ENCODE measurements at places on chromosomes 1 and 21. TPM values are rescaled to one million over a fixed set of nuclear protein-coding genes. Genes with fewer than 3 reads are reported as not detected.

DNA sequence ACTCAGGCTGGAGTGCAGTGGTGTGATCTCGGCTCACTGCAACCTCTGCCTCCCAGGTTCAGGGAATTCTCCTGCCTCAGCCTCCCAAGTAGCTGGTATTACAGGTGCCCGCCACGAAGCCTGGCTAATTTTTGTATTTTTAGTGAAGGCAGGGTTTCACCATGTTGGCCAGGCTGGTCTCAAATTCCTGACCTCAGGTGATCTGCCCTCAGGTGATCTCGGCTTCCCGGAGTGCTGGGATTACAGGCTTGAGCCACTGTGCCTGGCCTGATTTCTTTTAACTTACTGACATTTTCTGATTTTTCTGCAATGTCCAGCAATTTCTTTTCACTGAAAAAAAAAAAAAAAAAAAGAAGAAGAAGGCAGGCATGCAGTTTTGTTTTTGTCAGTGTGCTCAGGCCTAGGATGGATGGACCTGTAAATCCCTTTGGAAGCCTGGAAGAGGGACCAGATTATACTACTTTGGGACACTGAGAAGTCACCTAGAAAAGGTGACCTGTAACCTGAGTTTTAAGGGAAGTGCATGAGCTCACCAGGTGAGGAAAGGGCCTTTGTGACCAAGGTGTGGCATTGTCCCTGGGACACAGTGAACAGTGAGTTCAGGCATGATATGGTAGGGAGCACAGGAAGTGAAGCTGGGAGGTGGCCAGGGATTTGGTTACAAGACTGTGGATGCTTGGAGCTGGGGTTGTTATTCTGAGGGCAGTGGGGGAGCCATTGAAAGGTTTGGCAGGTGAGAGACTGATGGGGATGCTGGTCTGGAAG, 2.7 kb upstream of the TMEM61 start:
- no peak for DNase-seq

GRCh38 chr1:17979815-17980214, 127.8 kb upstream of the IGSF21 start:
- DNase-seq: no peak

DNA sequence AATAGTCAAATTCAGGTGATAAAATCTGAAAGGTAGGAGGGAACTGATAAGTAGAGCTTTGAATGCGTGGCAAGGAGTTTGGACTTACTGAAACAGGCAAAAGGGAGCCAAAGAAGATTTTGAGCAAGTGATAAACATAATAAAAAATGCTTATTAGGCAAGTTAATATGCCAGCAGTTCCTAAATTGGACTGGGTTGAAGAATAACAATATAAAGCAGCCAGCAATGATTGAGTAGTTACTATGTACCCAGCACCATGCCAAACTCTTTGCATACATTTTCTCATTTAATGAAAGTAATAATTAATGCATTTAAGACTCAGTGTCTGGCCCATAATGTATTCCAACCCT, 23.8 kb upstream of the AHCYL1 start:
- DNase-seq: no peak

DNA sequence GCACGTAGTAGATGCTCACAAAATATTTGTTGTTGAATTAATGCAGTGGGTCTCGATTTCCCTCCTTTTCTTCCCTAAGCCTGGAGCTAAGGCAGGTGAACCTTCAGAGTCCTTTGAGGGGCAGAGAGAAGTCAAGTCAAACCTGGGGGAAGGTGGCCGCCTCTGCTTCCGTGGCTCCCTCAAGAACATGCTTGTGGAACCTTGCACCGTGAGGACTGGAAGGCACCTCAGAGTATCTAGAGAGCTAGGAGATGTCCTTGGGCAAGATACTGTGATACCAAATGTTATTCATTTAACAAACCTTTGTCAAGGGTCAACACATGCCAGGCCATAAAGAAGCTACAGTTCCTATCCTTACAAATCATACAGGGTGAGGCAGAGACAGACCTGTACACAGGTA, 38.3 kb downstream of the GPA33 start:
- no peak for DNase-seq

GRCh38 chr1:84347932-84348555, 46.5 kb downstream of the SAMD13 start:
- DNase-seq: no peak

DNA sequence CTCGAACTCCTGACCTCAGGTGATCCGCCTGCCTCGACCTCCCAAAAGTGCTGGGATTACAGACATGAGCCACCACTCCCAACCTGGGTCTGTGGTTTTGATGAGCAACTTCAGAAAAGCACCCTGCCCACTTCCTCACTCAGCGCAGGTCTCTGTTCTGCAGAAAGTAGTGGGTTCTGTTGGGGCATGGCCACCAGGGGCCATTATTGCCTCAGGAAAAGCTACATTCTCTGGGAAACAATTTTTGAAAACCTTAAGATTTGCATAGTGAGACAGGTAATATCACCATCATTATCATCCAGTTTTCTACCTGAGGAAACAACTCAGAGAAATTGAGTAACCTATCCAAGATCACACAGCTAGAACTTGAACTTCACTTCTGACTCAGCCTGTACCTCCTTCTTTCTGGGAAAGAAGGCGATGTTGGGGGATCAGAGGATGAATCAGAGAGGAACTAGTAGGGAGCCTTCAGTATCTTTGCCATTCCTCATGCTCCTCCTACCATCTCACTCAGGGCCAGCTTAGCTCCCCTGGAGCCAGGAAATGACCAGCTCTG, 7.1 kb upstream of the NES start:
- no peak for DNase-seq

DNA sequence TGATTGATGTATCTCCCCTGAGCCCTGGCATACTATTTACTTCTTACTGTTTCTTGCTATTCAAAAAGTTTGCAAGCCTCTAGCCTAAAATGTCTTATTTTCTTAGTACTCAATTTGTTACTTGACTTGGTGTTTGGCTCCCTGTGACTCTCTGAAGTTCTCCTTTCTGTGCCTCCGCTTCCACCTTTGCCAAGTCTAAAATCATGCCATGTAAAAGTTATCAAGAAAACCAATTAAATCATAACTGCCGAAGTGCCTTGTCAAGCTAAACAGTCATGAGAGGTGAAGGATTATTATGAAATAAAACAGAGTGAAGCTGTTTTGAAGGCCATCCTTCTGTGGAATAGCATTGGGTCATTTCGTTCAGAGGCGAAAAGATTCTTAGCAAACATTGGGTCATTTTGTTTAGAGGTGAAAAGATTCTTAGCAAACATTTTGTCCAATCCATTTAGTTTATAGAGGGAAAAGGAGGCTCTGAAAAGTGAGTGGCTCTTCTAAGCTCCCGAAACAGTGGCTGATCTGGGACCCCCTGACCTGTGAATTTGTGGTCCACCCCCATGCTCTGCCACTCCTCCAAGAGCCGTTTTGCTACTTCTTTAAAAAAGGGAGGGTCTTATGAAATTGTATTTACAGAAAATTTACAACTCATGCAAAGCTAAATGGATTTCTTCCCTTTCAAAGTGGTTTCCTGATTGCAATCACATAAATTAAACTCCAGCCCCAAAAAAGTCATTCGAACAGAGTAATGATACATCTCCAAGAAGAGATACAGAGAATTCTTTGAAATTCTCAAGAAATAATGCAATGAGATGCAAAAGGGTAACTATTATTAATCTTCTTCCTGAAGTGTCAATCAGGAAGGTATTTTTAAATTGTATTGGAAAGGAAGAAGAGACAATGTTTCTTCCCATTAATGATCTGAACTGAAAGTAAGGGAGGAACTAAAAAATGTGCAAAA, 141.4 kb downstream of the RUNX1 start:
- DNase-seq: no peak

DNA sequence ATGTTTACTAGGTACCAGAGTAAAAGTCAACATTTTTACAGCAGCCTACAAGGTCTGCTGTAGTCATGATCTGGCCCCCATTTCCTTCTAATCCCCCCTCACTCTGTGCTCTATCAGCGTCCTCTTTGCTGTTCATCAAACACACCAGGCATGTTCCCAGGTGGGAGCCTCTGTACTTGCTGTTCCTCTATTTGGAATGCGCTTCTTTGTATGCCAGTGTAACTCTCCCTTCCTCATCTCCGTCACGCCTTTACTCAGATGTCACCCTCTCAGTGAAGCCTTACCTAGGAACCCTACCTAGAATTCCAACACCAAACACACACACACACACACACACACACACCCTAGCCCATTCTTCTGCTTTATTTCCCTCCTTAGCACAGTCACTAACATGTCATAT, 21.0 kb downstream of the TP53BP2 start:
- DNase-seq: no peak

DNA sequence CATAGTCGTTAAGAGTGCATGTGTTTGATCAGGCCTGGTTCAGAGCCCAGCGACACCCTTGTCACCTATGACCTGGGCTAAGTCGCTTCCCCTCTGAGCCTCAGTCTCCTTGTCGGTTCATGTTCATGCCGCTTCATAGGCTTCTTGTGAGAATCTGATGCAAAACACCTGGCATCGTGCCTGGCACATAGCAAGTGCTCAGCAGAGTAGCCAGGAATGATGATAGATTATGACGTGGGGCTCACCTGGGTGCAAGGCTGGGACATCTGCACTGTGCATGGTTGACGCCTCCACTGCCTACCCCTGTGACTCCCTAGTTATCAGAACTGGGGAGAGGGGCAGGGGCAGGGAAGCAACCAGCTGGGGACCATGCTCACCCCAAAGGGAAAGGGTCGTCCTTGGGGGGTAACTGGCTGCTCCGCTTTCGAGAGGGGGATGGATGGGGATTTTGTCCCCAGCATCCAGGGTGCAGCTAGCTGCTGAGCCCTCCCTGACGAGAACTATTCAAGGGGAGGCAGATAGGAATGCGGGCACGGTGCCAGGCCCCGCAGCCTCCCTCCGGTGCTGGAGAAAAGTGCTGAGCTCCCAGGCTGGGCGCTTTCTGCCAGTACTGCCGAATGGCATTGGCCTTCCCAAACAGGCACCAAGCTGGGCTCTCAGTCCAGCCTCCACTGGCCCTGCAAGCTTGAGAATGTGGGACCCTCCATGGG, 9.3 kb downstream of the EFHD2 start:
- no peak for DNase-seq

DNA sequence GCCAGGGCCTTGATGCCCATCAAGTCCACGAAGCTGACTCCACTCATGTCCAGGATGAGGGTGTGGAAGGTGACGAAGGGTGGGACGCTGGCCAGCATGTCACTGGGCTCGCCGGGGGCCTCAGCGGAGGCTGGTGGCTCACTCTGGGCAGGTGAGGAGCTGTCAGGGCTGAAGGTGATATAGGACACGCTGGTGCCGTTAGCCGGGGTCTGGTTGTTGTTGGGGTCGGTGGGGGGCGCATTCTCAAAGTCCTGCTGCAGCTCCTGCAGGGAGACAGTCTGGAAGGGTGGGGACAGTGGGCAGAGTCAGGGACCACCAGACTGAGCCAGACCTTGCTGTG, 21.7 kb downstream of the SLC26A9 start:
- no peak for DNase-seq

GRCh38 chr1:95396557-95396956, 162.5 kb downstream of the RWDD3 start:
- no peak for DNase-seq

DNA sequence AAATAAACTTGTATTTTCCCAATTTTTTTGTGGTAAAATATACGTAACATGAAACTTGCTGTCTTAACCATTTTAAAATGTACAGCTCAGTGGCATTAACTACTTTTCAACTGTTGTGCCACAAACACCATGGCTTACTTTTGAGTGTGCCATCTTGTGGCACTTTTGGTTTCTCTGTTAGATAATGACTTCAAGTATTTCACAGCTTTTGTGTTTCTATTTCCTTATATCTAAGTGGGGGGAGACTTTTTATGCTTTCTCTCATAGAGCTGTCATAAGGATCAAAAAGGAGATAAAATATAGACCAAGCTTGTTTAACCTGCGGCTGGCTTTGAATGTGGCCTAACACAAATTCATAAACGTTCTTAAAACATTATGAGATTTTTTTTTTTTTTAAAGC, 44.3 kb downstream of the CDC14A start:
- DNase-seq: no peak

DNA sequence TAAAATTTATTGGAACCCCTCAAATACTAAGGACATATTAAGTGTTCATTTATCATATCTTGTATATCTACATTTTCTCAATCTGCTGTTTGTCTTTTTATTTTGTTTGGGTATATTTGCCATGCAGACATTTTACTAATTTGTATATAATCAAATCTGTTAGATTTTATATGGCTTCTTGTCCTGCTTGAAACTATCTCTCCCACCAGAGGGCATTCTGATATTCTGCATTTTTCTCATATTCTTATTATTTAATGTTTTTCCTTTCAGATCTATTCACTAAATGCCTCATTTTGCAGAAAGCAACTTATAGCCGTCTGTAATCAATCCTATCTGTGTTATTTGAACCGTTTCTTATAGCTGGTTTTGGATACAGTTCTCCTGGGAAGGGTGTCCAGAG, 745.5 kb downstream of the LRRIQ3 start:
- DNase-seq: no peak

DNA sequence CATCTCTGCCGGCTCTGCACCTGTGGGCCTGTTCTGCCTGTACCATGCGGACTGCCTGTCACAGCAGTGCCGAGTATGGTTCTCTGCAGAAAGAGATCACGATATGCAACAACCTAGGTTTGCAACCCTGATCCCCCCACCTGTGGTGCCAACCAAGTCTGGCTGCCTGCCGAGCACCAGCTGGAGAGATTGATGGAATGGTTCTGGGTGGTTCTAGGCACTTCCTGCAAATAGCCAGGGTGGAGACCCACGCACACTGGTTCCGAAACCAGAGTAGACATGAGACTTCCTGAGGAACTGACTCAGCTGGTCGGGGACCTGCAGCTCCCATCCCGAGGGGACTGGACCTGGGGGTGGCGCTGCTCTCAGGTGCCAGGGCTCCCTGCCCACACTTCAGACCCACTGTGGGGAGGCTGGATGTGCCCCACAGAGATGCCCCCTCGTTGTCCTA, 5.4 kb downstream of the TPRG1L start:
- no peak for DNase-seq

GRCh38 chr1:1089731-1090423, 15.8 kb upstream of the RNF223 start:
- DNase-seq: no peak

- DNase-seq: no peak
Measured at GRCh38 chr1:157099633-157100009, at the start of gene ETV3L. TSS of gene ETV3L (minus strand) at chr1:157099808. CDS start at chr1:157099523, 285 bp downstream.

- DNase-seq: no peak
Measured at GRCh38 chr1:92299477-92300150, 755 bp downstream of the RPAP2 start.

DNA sequence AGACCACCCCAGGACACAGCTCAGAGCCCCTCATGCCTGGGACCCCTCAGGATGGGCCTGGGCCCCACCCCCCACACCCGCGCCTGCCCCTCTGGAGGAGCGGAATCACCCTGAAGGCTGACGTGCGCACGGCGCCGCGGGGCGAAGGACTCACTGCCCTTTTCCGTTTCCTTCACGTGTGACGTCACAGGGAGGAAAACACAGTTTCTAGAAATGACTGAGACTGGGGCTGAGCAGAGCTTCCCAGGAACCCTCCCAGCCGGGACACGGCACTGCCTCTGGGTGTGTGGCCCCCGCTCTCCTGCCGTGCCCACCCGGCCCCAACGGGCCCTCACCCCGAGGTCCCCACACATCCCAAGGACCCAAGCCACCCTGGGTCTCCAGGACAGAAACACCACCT, 5.4 kb upstream of the TNFRSF4 start:
- no peak for DNase-seq

The NRIP1 gene
- total RNA-seq: 16.0 TPM

The KRTAP19-1 gene
- total RNA-seq: not detected

The TNFSF4 gene
- 1.0 TPM for total RNA-seq

The SCMH1 gene
- 50.1 TPM for total RNA-seq

The RNU1-1 gene
- not detected for total RNA-seq

The RGSL1 gene
- not detected for total RNA-seq

The WNT2B gene
- 18.6 TPM for total RNA-seq

Data from right atrium auricular region (tissue), 2 donors.